ENCODE measurements at places on chromosomes 12 and 14. TPM values are rescaled to one million over a fixed set of nuclear protein-coding genes. Genes with fewer than 3 reads are reported as not detected.

GRCh38 chr14:96145116-96145864 lies 59.3 kb upstream of the BDKRB2 start:
- DNase-seq, result no peak

- DNase-seq, result no peak
Observed at GRCh38 chr12:21553329-21553675, 27.2 kb downstream of the SPX start.

- DNase-seq, result no peak
Observed at GRCh38 chr14:25122843-25123242, 72.9 kb upstream of the STXBP6 start.

DNA sequence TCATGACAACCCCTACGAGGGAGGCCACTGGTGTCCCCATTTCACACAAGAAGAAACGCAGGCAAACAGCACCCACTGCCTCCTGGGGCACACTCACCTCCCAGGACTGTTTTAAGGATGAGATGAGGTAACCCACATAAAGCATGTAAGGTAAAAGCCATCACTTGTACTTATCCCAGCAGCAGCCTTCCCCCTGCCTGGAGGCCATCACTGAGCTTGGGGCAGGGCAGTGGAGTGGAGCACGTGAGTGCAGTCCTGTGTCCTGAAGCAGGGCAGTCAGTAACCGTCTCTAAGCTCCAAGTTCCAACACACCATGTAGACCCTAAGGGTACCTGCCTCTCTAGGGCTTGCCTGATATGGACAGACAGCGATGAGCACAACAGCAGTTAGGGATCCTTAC lies 1.7 kb downstream of the POLE start:
- no peak for DNase-seq

DNA sequence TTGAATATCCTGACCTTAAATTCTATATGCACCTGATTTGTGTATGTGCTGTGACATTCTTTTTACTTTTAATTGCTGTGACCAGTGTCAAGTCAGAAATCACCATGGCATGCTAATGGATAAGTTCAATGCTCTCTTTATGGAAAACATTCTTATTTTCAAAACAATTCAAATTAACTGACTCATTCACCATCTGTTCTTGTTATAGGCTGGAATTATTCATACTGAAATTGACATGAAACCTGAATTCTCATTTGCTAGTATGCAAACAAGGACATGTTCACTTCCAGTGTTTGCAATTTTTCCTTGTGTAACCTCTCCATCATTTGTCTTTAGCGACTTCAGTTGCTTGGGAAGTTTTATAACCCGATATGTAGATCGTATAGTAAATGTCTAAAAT lies at the start of gene TAS2R30:
Gene TAS2R30 (minus strand): TSS at position 340 of the 400 bp plus-strand sequence. CDS start 400 bp downstream, outside the sequence.
- no peak for DNase-seq

GRCh38 chr12:50411051-50411660 lies 10.5 kb downstream of the LARP4 start:
- no peak for DNase-seq

DNA sequence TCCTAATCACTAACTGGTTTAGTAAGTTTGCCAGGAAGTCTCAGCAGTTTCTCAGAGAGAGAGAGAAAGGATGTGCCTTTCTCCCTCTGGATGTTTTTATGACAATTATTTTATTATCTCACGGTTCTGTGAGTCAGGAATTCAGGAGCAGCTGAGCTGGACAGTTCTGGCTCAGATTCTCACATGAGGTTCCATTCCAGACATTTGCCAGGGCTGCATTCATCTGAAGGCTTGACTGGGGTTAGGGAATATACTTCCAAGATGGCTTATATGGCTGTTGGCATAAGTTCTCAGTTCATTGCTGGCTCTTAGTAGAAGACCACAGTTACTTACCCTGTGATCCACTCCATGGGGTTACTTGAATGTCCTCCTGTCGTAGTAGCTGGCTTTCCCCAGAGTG lies 101.2 kb upstream of the ATF7IP start:
- peak; percentile 35 for DNase-seq

- no peak for DNase-seq
Observed at GRCh38 chr12:53754633-53755264, 3.0 kb upstream of the CISTR start.

DNA sequence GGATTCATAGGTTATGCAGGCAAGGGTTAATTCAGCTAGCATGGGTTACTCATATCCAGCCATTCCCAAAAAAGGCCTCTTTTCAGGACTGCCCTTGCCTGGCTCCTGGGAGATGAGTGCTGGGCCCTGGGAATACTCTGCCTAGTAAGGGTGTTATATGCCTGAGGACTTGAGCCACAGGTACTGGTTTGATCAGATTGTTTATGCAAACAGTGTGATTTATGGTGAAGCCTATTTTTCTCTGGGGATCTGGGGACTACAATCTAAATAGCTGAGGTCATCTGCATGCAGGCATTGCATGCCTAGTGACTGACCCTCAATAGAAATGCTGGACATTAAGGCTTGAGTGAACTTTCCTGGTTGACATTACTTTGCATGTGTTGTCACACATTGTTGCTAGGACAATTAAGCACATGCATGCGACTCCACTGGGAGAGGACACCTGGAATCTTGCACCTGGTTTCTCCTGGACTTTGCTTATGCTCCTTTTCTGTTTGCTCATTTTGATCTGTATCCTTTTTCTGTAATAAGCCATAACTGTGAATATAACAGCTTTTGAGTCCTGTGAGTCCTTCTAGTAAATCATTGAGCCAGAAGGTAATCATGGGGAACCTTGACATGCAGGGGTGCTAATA lies 73.0 kb downstream of the RAD51B start:
- DNase-seq, result no peak

DNA sequence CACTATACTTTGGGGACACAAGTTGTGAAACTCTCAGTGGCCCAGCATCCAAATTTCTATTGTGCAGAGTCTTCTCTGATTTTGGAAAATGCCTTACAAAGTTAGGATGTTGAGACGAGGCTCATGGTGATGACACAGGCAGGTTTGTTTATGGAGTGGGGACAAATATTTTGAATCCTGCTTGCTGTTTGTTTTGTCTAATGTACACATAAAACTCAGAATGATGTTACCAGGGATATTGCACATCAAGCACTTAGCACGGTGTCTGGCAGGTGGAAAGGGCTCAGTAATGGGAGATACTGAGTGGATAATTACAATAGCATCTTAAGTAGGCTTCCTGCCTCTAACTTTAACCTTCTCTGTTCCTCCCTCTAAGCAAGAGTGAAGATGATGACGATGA lies 628.9 kb upstream of the TBX3 start:
- no peak for DNase-seq

- no peak for DNase-seq
Observed at GRCh38 chr12:132319991-132320570, 9.3 kb downstream of the GALNT9 start.

The ITGB7 gene
- 3.5 TPM for total RNA-seq

The SELPLG gene
- total RNA-seq, result 0.50 TPM

The RERG gene
- 0.17 TPM for total RNA-seq

The EML5 gene
- 0.33 TPM for total RNA-seq

The IGFBP6 gene
- 125 TPM for total RNA-seq

The CYP46A1 gene
- total RNA-seq, result not detected

All from mammary epithelial cell (primary cell).